ENCODE measurements at places on chromosomes 4 and X. TPM values are rescaled to one million over a fixed set of nuclear protein-coding genes. Genes with fewer than 3 reads are reported as not detected.

Gene BMX
- total RNA-seq, result 8.7 TPM

DNA sequence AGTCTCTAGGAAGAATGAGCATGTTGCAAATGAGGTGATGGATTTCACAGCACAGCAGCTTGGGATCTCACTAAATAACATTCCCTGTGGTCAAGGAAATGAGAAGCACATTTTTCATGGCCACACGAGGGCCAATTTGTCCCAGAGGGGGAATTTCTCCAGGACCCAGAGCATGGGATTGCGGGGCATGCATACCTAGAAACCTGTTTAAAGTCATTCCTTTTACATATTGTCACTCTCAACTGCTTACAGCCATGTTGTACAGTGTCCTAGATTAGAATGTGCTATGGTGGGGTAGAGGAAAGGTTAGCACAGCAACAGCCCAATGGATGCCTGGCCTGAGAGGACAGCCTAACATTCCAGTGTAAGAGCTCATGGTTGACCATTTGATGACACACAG, 37.4 kb upstream of the NLGN4X start:
- no peak for DNase-seq

Gene LIAS
- total RNA-seq, result 20.5 TPM

DNA sequence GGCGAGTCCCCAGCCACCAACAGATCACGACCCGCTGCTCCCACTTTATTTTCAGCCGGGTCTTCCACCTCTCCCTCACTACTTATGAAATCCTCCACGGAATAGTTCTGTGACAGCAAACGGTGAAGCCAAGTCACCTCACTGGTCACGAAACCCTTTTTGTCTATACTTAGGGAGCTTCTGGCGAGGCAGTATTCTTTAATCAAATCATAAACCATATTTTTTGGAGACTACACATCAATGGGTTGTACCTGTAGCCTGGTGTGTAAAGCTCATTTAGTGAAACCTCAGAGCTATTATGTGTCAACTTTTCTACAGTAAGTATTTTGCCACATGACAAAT, 809 bp upstream of the H2AZ1 start:
- DNase-seq, result no peak

- no peak for DNase-seq
Measured at GRCh38 chr4:100340512-100341485, 150.5 kb upstream of the DDIT4L start.

Gene NKAP
- total RNA-seq, result 4.1 TPM

GRCh38 chr4:150680651-150681050, 98.7 kb downstream of the MAB21L2 start:
- no peak for DNase-seq

Gene RBM46
- 3.9 TPM for total RNA-seq

DNA sequence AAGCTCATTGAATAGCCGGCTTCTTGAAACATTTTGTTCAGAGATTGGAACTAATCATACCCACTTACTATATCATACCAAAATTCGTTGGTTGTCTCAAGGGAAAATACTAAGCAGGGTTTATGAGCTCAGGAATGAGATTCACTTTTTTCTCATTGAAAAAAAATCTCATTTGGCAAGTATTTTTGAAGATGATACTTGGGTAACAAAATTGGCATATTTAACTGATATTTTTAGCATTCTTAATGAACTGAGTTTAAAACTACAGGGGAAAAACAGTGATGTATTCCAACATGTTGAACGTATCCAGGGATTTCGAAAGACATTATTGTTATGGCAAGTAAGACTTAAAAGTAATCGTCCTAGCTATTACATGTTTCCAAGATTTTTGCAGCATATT, 6.4 kb downstream of the FAM200B start:
- DNase-seq, result peak; percentile 40
